HT-29 (cell line): ENCODE measurements at places on chromosomes 7 and 10.

- no peak for DNase-seq
Measured at GRCh38 chr7:134084488-134085144, 42.5 kb upstream of the LRGUK start.

DNA sequence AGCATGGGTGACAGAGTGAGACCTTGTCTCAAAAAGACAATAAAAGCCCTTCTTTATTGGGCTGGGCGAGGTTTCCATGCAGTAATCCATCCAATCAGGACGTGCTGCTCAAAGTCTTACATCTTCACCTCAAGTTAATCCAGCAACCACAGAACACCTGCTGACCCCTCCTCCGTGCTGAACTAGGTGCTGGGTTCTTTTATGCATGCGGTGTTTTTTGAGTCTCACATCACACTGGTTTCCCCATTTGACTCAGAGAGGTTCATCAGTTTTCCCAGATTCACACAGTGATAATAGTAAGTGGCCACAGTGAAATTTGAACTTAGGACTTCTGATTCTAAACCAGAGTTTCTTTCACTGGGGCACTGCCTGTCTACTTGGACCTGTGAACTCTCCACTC lies 58.3 kb upstream of the GTF2I start:
- DNase-seq, result no peak

DNA sequence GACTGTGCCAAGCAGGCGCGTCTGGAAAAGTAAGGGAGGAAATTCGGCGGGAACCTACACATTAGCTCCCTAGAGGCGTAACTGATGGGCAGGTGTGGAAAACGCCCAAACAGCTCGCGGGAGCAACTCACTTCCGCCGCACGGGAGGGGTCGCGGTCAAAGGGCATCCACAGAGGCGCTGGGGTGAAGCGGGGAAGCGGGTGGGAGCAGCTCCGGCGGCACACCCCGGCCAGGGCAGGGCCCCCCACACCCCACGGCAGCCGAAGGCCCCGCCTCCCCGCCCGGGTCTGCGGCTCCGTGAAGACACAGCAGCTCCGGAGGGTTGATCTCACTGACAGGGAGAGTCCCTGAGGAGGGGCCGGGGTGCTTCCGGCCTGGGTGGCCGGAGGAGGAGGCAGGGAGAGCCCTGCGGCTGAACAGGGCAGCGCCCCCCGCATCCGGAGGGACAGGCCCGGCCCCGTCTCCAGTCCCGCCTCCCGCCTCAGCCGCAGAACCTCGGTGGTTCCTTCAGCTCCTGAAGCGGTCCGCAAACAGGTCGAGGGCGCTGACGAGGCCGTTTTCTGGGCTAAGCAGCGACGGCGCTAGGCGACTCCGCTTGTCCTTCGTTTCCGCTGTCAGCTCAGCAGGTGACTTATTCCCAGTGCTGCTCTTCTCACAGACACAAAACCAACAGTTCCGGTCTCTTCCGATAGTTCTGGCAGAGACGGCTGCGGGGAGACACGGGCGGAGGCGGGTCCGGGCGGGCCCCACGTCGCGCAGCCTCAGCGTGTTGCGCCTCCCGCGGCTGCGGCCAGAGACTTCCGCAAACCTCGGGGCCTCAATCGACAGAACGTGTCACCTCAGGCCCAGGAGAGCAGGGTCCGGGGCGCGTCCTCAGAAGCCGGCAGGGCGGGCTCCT lies 276.1 kb downstream of the DNAJB6 start:
- no peak for DNase-seq

- no peak for DNase-seq
Measured at GRCh38 chr10:97331153-97331703, 3.3 kb downstream of the FRAT2 start.

- peak; percentile 45 for DNase-seq
Measured at GRCh38 chr7:140509789-140510188, 30.5 kb upstream of the MKRN1 start.

GRCh38 chr7:131620673-131621609 lies 64.5 kb upstream of the PODXL start:
- DNase-seq, result no peak

DNA sequence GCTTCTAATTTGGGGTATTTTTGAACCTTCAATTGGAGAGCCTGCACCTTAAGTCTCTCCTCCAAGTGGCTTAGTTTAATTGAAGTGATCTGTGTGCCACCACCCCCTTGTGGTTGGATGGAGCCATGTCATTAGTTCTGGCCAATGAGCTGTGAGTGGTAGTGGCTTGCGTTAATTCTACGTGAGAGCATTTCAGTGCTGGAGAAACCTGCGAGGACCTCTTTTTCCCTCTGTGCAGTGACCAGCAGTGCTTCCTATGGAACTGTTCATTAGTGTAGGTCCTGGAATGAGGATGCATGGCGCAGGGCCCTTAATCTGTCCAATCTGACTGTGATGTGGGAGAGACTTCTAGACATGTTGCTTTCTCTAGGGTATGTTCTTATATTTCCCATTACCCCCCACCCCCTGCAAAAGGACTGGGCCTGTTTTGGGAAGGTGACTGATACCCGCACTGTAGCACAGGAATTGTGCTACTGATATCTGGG lies 3.8 kb downstream of the HILPDA start:
- DNase-seq, result peak; percentile 84

- no peak for DNase-seq
Measured at GRCh38 chr10:74086317-74086716, 64.3 kb downstream of the AP3M1 start.

GRCh38 chr10:69835875-69836730 lies 34.4 kb downstream of the COL13A1 start:
- DNase-seq, result no peak

DNA sequence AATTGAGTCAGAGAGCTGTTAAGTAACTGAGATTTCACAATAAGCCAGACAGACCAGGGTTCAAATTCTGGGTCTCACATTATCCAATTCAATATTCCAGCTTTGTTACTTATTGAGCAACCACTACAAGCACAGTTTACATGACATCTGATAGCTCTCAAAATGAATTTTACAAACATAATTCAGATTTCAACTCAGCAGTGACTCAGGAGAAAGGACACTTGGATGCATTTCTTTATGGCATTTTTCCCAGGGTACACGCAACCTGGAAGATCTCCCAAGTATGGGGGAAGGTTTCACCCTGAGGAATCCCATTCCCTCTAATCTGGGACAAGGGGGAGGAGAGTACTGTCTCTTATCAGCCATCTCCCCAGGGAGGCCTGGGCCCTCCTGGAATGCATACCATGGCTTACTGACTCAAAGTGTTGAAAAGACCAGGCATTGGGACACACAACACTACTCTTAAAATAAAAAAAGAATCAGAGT lies 102.4 kb downstream of the CFTR start:
- no peak for DNase-seq

DNA sequence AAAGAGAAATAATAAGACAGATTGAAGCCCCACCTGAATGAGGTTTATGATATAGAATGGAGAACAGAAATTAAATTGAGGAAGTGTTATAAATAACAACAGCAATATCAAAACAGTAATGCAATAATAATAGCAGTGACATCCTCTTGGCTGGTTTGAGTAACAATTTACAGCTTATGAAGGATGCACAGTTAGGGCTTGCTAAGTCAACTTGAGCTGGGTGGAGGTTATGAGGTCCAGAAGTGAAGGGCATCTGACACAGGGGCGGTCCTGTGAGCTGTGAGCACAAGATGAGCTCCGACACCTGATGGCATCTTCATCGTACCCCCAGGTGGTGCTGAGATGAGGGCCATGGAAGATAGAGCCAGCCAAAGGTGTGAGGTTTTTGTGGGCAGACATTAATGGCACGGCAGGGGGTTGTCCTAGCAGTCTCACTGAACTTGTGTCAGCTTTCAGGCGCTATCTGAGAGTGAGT lies 30.5 kb downstream of the ARHGAP22 start:
- DNase-seq, result no peak

DNA sequence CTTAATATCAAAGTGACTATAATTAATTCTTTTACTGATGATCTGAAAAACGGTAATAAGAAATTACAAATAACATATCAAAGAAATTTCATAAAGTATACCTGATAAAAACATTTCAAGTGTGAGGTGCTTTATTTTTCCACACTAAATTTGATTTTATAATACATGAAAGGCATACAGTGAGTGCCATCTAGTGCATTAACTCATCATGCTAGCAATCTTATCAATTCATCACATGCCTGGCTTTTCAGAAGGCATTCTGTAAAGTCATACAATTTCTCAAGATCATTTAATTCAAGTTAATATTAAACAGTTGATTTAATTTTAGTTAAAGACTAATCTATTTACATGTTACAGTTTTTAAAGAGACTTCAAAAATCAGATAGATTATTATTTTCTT lies 1020.9 kb downstream of the GATA3 start:
- peak; percentile 25 for DNase-seq
